ENCODE measurements at places on chromosomes 16 and 17.

DNA sequence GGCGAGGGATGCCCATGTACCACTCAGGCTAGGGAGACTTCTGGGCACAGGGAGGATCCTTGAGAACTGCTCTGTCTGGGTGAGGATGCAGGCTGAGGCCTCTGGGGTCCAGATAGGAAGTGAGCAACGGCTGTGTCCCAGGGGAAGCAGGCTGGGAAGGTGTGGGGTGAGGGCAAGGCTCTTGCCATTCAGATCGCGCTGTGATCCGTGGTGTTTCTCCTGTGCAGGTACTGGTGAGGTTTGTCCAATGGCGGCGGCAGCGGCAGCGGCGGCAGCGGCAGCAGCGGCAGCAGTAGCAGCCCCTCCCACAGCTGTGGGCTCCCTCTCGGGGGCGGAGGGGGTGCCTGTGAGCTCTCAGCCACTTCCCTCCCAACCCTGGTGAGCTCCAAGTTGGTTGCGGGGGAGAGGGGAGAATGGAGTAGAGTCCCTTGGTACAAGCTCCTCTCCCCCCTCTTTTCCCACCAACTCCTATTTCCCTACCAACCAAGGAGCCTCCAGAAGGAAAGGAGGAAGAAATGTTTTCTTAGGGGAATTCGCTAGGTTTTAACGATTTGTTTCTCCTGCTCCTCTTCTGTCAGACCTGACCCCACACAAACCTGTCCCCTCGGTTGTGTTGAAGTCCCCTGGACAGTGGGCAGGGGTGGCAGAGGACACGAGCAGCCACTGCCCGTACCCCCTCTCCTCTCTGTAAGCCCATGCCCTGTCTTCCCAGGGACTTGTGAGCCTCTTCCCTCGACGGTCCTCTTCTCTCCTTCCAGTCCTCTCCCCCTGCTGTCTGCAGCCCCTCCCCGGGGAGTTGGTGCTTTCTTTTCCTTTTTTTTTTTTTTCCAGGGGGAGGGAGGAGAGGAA, 1.9 kb upstream of the PRRT2 start:
- DNase-seq: no peak

DNA sequence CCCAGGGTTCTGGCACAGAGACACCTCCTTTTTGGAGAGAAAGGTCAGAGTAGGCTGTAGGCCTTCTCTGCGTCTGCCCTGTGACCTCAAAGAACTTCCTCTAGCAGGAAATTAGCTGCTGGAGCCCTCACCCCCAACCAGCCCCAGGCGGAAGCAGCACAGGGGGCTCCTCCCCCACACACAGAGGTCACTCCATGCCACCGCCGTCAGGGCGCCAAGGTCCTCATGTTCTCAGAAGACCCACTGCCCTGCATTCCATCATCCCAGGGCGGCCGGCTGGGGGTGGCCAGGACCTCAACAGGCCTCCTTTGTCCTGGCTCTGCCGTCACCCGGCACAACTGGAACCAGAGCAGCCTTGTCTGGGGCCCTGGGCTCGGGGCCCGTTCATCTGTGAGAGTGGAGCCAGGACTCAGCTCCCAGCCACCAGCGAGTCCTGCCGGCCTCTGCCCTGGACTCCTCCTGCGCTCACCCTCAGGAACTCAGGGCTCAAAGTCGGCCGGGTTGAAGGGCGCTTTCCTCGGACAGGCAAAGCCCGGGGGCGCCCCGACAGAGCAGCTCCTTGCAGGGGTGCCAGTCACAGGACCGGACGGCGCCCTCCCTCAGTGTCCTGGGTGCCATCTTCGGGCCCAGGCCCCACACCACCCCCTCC, 1.2 kb downstream of the TMC6 start:
- no peak for DNase-seq

DNA sequence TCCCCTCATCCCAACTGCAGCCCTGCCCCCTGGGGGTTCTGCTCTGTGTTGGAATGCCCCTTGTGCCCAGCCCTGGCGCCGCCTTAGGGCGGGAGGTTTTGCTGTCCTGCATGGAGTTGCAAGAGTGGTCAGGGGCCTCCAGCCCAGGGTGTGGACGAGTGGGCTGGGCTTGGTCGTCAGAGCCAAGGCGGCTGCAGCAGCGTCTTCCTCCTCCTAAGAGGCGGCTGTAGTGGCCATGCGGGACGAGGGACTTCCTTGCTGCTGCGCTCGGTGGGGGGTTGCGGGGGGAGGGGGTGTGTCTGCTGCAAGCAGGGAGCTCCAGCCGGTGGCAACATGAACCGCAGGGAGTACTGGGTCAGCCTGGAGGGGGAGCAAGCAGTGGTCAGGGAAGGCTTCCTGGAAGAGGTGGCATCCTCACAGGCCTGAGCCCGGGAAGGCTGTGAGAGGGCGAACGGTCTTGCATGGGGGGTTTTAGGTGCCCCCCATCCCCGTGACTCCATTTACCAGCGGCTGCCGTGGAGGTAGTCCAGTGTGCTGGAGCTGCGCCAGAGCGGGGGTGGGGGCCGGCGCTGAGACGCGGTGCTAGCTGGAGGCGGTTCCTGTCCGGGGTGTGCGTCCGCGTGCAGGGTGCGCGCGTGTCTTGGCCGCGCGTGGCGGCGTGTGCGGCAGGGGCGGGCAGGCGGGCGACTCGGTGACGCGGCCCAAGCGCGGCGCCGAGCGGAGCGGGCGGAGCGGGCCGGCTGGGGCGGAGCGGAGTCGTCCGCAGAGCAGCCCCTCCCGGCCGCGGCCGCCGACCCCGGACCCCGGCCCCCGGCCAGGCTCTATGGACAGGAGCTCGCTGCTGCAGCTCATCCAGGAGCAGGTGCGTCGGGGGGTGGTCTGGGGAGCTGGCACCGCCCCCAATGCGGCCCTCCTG, at the start of gene RHBDL1:
TSS of gene RHBDL1 (plus strand) at position 704 of the 916 bp plus-strand sequence. CDS start at position 824, 120 bp downstream.
- DNase-seq: no peak

- no peak for DNase-seq
Measured at GRCh38 chr17:2175294-2175628, 120.4 kb downstream of the HIC1 start.

DNA sequence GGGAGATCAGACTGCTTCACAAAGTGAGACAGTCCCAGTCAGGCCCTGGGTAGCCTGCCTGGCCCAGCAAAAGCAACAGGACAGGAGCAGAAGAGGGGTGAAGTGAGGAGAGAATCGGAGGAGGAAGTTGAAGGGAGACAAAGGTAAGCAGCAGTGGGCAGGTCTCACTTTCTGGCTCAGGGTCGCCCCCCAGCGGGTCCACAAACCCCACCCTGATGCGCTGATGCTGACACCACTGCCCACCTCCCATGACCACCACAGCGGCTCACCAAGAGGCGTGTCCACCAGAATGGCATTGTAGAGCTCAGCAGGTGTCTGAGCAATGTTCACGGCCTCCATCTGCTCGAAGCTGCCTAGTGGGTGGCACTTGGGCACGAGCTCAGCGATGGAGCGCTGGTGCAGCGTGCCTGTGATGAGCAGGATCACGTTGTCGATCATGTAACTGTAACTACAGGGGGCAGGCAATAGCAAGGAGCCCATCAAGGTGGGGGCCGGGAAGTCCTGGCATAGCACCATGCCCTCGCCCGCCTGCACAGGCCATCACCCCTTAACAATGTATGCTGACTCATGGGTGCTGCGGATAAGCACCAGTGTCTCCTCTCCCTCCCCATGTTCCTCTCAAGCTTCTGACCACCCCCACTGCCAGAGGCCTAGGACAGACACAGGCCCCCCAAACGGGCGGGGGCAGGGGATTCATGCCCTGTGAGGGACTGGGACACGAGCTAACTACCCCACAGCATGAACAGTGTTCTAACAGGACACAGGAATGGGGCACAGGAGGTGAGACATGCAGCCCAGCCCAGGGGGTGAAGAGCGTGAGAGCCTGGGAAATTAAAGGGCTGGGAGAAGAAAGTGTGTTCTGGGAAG, 13.6 kb downstream of the HSD11B2 start:
- DNase-seq: no peak

- peak; percentile 7 for DNase-seq
Measured at GRCh38 chr16:15732416-15732815, 82.4 kb downstream of the NDE1 start.

DNA sequence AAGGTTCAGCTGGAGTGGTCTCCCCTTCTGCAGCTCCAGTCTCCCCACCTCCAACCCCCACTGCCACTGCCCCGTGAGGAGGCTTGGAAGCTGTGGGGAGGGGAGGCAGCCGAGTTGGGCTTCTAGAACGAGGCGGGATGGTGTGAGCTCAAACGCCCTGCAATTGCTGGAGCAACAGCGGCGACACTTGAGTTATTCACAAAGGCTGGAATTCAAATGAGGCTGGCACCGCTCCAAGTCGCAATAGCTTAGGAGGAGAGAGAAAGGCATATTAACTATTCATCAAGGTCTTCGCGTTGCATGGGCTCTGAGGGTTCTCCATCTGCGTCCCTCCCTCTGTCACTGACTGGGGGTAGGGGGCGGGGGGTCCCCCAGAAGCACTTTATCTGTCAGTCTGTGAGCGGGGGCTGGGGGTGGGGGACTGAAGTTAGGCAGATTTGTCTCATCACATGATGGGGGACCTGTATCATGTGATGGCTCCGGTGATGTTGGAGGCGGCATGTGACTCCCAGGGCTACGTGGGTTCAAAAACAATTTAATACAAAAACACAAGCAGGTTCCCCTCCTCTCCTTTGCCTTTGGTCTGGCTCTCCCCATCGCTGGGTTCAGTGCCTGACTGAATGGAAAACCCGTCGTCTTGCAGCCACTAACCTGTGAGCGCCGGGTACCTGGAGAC, 70.5 kb downstream of the RBBP6 start:
- peak; percentile 69 for DNase-seq

DNA sequence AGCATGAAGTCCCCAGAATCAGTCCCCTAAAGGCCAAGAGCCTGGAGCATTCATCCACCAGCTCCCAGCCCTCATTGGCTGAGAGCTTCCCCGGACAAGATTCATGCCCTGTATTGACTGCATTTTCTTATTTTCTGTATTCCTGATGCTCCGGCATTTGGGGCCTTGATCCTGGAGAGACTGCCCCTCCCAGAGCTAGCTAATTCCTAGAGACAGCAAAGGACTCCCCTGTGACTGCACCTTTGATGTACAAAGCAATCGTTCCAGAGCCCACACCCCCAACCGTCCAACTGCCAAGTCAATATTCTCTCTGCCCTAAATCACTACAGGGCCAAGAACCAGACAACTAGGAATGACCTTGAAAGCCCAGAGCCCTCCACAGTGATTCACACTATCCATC, 93.4 kb upstream of the CDH5 start:
- DNase-seq: no peak

DNA sequence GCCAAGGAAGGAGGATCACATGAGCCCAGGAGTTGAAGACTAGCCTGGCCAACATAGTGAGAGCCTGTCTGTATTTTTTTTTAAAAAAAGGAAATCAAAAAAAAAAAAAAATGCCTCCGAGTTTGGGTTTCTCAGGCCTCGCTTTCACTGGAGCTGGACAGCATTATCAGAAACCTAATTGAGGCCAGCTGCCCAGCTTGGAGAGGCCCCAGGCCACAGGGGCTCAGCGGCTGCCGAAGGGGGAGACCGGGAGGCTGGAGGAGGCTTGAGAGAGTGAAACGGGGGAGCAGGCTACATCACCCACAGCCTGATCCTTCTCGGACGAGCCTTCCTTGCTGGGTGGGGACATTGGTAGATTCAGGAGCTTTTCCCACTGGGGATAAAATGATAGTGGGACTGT, 5.1 kb downstream of the TTYH2 start:
- DNase-seq: no peak

- DNase-seq: no peak
Measured at GRCh38 chr17:58056476-58056875, 26.7 kb upstream of the DYNLL2 start.

GRCh38 chr16:87288753-87289362, 28.3 kb downstream of the C16orf95 start:
- no peak for DNase-seq

DNA sequence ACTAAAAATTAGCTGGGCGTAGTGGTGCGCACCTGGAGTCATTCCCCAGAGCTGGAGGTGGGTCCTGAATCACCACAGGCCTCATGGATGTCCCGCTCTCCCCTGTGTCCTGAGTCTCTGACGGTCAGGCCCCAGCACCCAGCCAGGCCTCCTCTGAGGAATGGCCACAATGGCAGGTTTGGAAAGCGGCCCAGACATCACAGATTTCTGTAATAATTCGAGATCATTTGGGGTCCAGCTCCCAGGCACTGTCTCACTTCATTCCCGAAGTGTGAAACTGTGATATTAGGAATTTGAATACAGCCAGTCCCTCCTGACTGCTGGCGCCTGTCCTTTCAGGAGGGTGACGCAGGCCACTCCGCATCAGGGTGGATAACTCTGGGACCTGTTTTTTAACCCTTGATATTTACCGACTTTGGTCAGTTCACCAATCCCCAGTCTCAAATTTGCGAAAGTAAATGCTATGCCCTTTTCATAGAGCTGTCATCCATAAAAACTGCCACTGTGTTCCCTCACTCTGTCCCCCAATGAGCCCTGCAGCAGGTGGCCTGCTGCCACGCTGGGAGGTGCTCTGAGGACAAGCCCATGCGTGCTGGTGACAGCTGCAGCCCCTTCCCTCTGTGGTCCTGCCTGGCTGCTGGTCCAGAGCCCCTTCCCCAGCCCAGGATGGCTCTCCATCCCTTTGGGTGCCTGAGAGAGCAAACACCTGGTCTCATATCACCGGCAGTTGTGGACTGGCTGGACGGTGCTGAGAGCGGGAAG, 28.3 kb upstream of the RPTOR start:
- no peak for DNase-seq

DNA sequence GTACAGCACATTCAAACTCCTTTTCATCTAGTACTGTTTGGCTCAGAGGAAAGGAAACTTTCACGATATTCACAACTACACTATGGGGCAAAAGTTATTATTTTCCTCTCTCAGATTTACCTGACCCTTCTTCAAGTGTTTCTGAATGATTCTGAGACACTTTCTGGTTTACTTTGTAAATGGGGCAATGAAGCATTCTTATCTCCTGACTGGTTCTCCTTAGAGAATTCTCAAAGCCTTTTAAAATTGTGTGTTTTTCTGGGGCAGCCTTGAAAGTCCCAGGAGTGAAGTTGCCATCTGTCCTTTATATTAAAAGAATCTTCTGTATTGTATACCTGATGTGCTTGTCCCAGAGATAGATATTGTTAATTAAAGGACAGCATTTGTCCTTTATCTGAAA, 264.9 kb downstream of the FTO start:
- DNase-seq: no peak

DNA sequence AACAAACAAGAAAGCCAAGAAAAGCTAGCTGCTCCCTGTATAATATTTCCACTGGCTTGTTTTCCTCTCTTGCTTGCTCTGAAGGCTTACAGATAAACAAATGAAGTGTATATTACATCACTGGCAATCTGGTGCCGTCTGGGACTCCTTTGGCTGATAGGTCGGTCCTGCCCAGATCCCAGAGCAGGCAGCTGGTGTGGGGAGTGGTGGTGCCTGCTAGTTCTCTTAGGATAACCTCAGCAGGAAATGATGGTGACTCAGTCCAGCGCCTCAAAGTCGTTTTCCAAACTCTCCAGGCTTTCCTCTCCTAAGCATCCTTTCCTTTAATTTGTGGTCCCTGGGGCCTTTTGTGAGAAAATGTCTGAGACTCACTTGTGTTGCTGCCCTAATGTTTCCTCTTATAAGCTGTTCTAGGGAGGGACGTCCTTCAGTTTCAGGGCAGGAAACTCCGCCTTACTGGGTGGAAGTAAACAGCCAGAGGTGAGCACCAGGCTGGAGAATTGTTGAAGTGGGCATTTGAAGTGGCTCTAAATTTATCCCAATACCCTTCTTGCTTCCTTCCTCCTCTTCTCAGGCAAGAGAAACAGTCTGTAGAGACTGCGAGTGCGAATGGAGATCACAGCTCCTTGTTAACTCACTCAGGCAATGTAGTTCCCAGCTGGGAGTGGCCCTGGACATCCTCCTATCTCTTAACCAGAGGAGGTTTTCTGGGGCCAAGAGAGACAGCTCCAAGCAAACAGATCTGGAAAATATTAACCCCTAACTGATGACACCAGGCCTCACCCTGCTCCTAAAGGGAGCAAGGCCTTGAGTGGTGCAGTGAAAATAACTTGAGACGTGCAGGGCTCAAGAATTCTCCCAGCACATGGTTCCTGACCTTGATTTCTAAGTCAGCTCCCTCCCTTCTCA, 34.9 kb downstream of the CD300LF start:
- DNase-seq: peak; percentile 25
